Heart left ventricle (tissue), 16 donors: ENCODE measurements at places on chromosomes 16 and 17. TPM values are rescaled to one million over a fixed set of nuclear protein-coding genes. Genes with fewer than 3 reads are reported as not detected.

- no peak for DNase-seq
Measured at GRCh38 chr17:7392696-7393612, 1.4 kb downstream of the PLSCR3 start.

GRCh38 chr16:87201052-87201451 is 116.1 kb downstream of the C16orf95 start:
- DNase-seq: peak; percentile 65

The LDHD gene
- total RNA-seq: 101 TPM

The NLE1 gene
- 7.0 TPM for total RNA-seq

GRCh38 chr16:47358816-47359215 is 102.0 kb downstream of the ITFG1 start:
- no peak for DNase-seq

GRCh38 chr17:1796800-1797199 is 32.9 kb downstream of the SMYD4 start:
- peak; percentile 48 for DNase-seq

The FOXF1 gene
- total RNA-seq: 0.16 TPM
